Activated T-cell treated with anti-CD3 and anti-CD28 coated beads, Interleukin-2, amount 50 U/mL, for 1 hour (primary cell): ENCODE measurements at places on chromosomes 16 and 17.

- no peak for DNase-seq
These were observed 1.5 kb upstream of the FAAP100 start for GRCh38 chr17:81553616-81554181.

DNA sequence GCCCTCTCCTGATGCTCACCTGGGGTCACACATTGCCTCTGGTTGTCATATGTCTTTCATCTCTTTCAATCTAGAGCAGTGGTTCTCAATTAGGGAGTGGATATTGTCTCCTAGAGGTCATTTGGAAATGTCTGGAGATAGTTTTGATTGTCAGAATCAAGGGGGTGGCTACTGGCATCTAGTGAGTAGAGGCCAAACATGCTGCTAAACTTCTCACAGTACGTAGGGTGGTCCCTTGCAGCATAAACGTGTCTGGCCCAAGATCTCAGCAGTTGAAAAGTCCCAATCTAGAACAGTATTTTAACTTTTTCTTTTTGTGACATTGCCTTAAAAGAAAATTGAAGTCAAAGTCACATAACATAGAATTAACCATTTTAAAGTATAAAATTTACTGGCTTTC is 30.5 kb upstream of the SLC5A10 start:
- DNase-seq = no peak

GRCh38 chr17:81027038-81027437 is 7.9 kb upstream of the BAIAP2 start:
- no peak for DNase-seq

DNA sequence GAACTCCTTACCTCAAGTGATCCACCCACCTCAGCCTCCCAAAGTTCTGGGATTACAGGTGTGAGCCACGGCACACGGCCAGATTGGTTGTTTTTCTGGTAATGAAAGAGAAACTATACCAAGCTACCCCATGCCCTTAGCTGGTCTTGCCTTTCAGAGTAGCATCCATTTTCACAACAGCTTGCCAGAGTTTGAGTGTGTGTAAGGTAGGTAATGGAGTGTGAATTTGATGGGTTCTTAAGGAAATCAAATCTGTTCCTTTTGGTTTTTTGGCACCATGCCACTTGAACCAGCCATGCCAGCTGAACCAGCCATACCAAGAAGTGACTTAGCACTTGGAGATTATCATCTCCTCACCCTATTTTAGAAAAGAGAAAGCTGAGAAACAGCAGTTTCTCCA is 5.1 kb downstream of the CALCOCO2 start:
- no peak for DNase-seq

GRCh38 chr16:84032458-84033178 is 10.0 kb downstream of the SLC38A8 start:
- no peak for DNase-seq

GRCh38 chr16:8854298-8854948 is 14.4 kb downstream of the CARHSP1 start:
- DNase-seq = no peak

GRCh38 chr16:582614-583331 is 7.1 kb upstream of the RAB40C start:
- no peak for DNase-seq

GRCh38 chr17:45814622-45815606 is 29.8 kb upstream of the SPPL2C start:
- DNase-seq = no peak

- DNase-seq = no peak
These were observed 246.9 kb downstream of the PRKCA start for GRCh38 chr17:66549311-66549704.

DNA sequence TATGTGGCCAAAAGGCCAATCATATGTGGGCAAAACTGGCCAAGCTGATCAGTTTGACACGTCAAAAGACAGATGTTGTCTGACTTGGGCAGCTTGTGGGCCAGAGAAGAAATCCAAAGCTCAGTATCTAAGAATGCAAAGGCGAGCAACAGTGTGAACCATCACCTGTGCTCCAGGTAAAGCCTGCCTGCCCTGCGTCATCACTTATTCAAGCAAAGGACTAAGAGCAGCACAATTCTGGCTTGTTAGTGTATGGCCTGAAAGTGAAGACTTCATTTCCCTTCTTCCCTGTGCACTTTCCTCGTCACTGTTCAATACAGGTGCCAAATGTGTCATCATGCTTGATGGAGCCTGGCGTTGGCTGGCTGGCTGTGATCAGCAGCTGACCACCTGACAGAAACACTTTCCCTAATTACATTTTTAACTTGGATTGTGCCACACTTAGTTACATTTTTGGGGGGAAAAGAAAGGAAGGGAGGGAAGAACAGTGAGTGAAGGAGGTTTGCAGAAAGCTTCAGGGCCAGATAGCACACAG is 4.7 kb downstream of the FAM20A start:
- no peak for DNase-seq

- DNase-seq = no peak
These were observed 7.2 kb upstream of the AGRP start for GRCh38 chr16:67490335-67491096.

- no peak for DNase-seq
These were observed 192.7 kb downstream of the RPTOR start for GRCh38 chr17:80737106-80738019.

- DNase-seq = peak; percentile 67
These were observed 716 bp upstream of the HIC1 start for GRCh38 chr17:2054262-2054511.

DNA sequence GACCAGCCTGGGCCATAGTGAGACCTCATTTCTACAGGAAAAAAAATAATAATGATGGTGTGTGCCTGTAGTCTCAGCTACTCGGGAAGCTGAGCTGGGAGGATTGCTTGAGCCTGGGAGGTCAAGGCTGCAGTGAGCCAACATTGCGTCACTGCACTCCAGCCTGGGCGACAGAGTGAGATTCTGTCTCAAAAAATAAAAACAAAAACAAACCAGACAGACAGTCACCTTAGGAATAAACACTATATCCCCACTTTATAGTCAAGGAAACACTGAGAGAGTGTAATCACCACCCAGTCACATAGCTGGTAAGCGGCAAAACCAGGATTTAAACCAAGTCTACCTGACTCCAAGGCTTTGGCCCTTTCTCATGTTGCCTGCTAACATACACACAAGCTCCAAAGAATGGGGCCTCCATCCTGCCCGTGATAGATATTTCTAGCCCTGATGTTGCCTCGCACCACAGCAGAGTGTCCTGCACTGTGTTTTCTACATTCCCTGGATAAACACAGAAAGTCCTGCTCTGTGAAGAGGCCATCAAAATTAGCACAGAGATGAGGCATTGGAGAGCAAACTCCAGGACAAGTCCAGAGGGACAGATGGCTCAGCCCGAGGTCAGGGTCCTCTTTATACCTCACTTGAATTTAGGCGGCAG is 66.1 kb upstream of the SMURF2 start:
- no peak for DNase-seq

DNA sequence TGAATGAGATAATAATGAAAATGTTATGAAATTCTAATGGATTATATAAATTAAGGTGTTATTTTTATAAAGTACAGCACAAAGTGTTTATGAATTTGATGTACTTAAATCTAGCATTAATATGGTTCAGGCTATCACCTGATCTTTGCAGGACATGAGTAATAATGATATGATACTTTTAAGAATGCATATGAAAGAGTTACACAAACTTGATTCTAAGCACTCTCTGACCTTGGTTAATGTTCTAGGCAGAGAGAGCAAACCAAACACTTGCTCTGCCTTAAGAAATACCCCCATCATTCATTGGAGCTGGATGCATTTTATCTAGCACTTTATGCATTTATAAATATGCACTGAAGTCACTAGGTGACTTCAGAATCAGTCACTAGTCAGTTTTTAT is 942.2 kb upstream of the CDH8 start:
- DNase-seq = no peak

GRCh38 chr16:47461598-47462266 is 601 bp downstream of the PHKB start:
- DNase-seq = no peak

- DNase-seq = no peak
These were observed 26.8 kb downstream of the MEAK7 start for GRCh38 chr16:84477661-84478060.

GRCh38 chr16:14194721-14195120 is 123.6 kb downstream of the MRTFB start:
- no peak for DNase-seq

GRCh38 chr16:83682868-83683235 is 124.9 kb upstream of the HSBP1 start:
- no peak for DNase-seq

- peak; percentile 86 for DNase-seq
These were observed 1.6 kb downstream of the TP53 start for GRCh38 chr17:7685533-7686221.

DNA sequence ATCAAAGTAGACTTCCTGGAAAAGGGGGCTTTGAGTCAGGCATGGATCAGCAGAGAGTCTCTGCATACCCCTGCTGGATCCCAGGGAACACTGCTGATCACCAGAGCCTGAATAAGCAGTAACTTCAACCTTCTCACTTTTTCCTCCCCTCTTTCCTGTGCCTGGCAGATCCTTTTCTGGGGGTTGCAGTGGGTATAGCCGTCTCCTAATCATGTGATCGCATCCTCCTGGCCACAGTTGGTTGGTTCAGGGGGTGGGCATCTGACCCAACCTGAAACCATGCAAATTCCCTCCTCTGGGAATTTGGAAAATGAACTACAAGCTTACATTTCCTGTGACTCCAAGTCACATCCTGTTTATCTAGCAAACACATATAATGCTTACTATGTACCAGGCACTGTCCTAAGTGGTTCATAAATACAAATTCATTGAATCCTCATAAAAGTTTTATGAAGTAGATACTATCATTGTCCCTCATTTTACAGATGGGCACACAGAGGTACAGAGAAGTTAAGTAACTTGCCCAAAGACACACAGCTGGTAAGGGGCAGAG is 120.3 kb downstream of the AXIN2 start:
- DNase-seq = no peak

DNA sequence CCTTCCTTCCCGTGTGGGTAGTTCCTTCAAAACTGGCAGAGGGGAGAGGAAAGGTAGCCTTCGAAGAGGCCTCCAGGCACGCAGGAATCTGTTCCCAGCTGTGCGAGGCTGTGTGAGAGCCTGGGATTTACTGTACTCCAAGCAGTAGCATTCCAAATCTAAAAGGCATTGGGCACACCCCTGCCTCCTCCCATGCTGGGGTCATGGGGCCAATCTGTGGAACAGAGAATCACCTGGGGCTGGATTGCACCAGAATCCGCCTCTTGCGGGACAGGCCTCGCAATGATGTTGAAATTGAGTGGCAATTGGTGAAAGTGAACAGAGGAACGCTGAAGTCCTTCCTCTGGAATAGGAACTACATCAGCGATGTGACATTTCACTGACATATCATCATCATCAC is 72.5 kb upstream of the IRX3 start:
- DNase-seq = no peak

- DNase-seq = no peak
These were observed 17.7 kb upstream of the PHAF1 start for GRCh38 chr16:67091906-67092566.

GRCh38 chr16:12538667-12539091 is 265.0 kb downstream of the CPPED1 start:
- DNase-seq = no peak

- DNase-seq = no peak
These were observed 837 bp downstream of the LRRC59 start for GRCh38 chr17:50396261-50397110.

GRCh38 chr17:63382826-63383225 is 63.3 kb downstream of the CYB561 start:
- no peak for DNase-seq

- no peak for DNase-seq
These were observed 80.9 kb upstream of the MTMR4 start for GRCh38 chr17:58595194-58595792.

- DNase-seq = no peak
These were observed 2.9 kb upstream of the CD7 start for GRCh38 chr17:82320140-82320840.

DNA sequence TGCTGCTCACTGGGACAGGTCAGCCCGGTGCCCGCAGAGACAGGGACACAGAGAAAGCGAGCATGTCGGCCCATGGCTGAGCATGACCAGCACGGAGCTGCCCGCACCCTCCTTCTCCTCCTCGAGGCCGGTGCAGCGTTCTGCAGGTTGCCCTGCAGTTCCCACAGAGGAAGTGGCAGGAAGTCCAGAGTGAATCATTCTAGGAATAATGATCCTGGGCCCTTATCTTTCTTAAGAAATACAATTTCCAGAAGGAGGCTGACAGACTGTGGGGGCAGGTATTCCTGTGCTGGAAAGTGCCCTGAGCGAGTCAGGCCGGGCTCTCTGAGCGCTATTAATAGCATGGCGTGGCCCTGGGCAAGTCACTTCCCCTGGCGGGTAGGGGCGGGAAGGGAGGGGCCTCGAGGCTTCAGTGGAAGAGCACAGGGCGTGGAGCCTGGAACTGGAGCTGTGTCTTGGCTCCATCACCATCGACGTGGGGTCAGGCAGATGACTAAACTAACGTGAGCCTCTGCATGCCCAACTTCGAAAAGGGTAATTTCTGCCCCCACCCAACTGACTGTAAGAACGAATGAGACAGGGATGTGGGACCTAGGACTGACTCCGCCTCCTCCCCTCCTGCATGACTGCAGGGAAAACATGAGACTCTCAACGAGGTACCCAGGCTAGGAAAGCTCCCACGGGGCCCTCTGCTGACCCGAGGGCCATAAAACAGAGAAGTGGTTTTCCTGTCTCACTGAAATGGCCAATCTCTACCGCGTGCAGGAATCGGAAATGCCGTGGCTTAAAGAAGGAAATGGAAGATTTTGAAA is 9.8 kb downstream of the TMEM204 start:
- peak; percentile 54 for DNase-seq

GRCh38 chr17:2264067-2264860 is 39.3 kb downstream of the SMG6 start:
- no peak for DNase-seq

- peak; percentile 23 for DNase-seq
These were observed 25.4 kb downstream of the DNAJA2 start for GRCh38 chr16:46947900-46948547.

DNA sequence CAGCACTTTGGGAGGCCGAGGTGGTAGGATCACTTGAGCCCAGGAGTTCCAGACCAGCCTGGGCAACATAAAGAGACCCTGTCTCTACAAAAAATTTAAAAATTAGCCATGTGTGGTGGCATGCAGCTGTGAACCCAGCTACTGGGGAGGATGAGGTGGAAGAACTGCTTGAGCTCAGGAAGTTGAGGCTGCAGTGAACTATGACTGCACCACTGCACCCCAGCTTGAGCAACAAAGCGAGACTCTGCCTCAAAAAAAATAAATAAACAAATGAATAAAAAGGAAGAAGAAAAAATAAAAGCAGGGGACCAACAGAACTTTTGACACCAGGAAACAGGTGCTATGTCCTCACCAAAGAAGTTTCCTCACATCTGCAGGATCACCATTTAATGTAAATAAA is 14.2 kb downstream of the TERF2 start:
- no peak for DNase-seq

DNA sequence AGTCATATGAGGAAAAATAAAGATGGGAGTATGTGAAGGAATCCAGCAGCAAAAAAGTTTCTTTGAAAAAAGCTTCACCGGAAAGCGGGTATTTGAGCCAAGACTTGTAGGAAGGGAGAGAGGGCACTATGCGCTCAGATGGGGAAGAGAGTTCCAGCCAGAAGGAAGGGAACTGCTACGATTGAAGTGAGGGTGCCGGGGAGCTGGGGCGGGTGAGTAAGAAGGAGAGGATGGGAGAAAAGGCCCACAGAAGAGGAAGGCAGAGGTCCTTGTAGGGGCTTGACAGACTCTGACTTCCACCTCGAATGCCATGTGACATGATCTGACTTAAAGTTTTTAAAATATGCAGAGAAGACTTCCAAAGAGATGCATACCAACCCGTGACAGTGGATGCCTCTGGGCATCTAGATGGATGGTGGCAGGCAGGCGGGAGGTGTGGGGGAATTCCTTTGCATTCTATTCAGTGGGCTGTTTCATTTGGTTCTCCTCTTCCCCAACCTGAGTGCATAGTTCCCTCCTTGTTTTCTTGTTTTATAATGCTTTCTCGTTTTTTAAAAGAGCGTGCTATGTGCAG is 44.9 kb downstream of the CDRT4 start:
- no peak for DNase-seq
